Amniotic stem cell (primary cell): ENCODE measurements at places on chromosomes 1 and 21.

DNA sequence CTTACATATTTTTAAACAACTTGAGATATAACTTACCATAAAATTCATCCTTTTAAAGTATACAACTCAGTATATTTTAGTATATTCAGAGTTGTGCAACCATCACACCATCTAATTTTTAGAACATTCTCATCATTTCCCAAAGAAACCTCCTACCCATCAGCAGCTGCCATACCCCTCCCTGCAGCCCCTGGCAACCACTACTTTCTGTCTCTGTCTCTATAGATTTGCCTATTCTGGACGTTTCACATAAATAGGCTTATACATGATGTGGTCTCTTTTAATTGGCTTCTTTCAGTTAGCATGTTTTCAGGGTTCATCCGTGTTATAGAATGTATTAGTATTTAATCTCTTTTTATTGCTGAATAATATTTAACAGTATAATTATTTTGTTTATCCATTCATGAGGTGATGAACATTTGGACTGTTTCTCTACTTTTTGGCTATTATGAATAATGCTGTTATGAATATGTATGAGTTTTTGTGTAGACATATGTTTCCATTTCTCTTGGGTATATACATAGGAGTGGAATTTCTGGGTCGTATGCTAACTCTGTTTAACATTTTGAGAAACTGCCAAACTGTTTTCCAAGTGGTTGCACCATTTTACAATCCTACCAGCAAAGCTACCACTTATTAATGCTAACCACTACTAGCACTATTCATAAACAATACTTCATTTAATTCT, 29.5 kb downstream of the WDR26 start:
- DNase-seq, result no peak

- no peak for DNase-seq
Observed at GRCh38 chr1:39727221-39727931, 11.3 kb upstream of the PPIE start.

DNA sequence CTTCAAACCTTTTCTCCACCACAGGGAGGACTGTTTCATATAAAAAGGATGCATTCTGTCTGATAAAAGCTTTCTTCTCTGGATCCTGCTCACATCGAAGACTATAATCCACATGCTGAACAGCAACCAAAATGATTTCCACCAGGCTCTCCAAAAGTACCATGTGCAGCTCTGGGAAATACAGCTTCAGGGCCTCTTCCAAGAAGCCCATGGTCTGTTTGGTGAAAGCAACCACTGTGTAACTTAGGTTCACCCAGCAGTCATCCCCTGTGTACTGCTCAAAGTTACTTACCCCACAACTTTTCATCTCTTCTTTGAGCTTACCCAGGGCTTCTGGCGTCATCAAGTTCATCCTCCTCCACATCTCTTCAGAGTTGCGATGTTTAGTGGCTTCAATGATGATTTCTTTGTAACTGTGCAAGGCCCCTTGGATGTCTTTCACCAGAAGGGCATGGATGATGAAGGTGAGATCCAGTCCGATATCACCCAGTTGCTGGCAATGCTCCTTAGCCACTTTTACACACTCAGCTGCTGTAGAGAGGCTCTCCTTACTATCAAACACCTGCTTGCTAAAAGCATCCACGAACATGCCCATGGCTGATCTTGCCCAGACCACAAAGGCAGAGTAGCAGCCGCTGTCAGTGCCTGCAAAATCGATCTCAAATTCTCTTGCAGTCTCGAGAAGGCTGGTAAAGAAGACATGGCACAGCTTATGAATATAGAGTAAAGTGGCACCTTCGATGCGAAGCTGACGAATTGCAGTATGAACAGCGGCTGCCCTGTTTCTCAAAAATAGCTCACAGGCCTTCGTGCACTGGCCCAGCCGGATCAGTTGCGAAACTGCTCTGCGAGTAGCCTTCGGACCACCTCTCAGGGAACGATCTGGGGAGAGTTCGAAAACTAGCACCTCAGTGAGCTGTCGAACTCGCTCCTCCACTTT, 1.7 kb downstream of the EXOC8 start:
- no peak for DNase-seq

- DNase-seq, result no peak
Observed at GRCh38 chr1:6941786-6942185, 156.5 kb downstream of the CAMTA1 start.

- no peak for DNase-seq
Observed at GRCh38 chr1:208118841-208119606, 125.2 kb downstream of the PLXNA2 start.

- DNase-seq, result no peak
Observed at GRCh38 chr1:214718724-214719123, 115.7 kb downstream of the CENPF start.

DNA sequence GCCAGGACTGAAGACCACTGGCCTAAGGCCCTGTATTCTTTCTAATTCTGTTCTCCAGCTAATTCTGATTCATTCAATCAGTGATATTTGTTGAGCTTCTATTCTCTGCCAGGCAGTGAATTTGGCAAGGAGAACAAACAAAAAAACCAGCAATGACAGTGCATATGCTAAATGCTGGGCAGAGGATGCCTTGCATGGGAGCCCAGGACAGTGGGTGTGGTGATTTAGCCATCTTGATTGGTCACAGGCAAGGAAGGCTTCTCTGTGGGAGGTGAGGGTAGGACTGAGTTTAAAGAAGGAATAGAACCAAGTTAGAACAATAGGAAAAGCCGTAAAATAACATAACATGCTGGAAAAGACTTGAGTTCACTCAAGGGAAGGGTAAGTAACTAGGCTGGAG, 9.2 kb upstream of the CPT2 start:
- DNase-seq, result no peak

DNA sequence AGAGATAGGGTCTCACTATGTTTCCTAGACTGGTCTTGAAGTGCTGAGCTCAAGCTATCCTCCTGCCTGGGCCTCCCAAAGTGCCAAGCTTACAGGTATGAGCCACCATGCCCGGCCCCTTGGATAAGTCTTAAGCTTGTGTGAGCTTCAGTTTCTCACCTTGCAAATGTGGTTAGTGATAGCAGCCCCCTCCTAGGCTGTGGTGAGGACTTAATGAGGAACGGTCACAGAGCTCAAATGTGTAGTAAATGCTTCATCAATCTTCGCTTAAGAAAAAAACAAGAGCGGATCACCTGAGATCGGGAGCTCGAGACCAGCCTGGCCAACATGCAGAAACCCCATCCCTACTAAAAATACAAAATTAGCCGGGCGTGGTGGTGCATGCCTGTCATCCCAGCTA, 3.0 kb downstream of the CNR2 start:
- no peak for DNase-seq

GRCh38 chr1:99811075-99811474, 39.1 kb upstream of the AGL start:
- DNase-seq, result no peak

GRCh38 chr1:228691211-228691610, 44.1 kb upstream of the RHOU start:
- DNase-seq, result no peak
